ENCODE measurements at places on chromosomes 11 and 22.

- DNase-seq = no peak
Observed at GRCh38 chr11:76857781-76858410, 2.8 kb upstream of the ACER3 start.

- DNase-seq = no peak
Observed at GRCh38 chr11:31656051-31656450, 146.5 kb downstream of the ELP4 start.

DNA sequence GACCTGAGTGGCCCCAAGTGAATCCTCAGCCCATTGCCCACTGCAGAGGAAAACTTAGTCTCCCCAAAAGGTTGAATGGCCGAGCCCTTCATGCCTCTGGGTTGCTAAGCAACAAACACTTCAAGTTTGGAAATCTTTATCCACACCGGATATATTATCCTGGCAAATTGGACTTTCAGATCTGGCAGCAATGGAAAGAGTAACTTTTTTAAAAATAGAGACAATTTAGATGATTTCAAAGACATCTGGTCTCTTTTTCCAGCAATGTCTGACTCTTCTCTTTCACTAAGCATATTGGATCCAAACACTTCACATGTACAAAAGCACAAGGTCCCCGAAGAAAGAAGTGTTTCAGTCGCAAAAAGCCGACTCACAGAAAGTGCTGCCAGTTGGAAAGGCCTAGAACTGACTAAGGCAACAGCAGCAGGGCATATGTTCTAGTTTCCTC is 505.3 kb downstream of the SOX6 start:
- DNase-seq = no peak

DNA sequence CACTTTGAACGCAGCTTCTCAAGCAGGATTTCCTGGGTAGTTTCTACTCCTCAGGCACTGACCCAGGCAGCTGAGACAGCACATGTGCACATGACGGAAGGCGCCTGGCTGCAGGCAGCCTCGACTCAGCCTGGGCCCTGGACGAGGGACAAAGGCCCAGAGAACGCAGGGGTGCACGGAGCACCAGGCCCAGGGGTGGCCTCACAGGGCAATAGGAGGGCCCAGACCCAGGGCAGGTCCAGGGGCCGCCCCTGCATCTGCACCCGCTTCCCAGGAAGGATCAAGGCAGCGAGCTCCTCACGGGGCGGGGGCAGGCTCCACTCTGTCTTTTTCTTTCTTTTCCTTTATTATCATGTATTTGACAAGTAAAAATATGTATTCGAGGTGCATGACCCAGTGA is 208.4 kb downstream of the BRD1 start:
- DNase-seq = no peak

DNA sequence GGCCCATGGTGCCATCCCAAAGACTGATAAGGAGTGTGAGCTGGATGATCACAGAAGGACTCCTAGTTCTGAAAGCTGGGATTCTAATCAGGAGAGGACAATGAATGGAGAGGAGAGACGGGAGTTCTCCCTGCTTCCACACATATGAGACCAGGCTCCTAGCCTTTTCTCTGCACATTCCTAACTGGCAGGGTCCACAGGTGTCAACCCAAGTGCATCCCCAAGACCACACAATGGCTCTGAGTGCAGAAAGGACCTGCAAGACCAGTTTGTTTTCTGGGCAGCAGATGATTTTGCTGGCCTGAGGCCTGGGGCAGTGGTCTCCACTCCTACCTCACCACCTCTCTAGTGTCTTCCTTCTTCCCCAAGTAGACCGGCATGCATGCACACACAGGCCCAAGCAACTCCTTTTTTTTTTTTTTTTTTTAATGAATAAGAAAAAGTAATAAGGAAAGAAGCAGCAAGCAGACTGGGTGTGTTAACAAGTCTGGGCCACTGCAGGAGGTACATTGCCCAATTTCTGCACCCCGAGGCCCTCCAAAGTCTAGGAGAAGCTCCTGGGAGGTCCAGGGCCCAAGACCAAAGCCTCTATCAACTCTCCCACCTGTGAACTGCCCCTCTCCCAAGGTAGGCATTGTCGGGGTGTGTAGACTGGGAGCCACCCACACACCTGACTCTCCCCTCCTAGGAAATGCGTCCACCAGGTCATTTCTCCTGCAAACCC is 1.2 kb upstream of the TSKU start:
- DNase-seq = no peak

DNA sequence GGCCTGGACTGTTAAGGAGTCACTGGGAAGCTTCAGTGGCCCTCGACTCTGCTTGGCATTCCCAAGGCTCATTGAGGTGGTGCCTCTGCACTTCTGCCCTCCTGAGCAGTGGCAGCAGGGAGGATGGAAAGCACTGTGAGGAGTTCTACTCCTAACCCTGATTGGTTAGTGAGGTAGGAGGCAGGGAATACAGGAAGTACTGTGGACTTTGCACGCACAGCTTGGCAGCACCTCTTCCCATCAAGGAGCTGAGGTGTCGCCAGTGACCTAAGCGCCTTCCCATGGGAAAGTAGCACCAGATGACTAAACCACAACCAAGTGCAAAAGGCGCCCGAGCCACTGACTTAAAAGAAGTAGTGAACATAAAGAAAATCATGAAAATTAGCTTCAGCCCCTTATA is 152.5 kb upstream of the CADM1 start:
- no peak for DNase-seq

DNA sequence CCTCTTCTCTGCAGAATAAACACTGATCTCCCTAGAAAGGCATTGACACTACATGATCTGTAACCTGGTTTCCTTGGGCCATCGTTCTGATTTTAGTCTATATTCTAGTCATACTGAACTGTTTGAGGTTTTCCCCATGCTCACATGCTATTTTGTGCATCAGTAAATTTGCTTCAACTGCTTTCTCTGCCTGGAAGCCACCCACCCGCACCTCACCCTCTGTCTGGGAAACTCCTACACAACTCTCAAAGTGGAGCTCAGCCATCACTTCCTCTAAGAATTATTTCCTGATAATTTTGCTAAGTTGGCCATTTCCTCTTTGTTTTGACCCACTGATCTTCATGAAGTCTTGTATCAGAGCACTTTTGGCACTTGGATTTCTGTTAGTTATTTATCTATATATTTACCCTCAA is 36.1 kb downstream of the MMP20 start:
- no peak for DNase-seq

GRCh38 chr11:61039916-61040315 is 62.4 kb upstream of the CD5 start:
- DNase-seq = no peak

- no peak for DNase-seq
Observed at GRCh38 chr11:32033491-32033890, 57.4 kb upstream of the RCN1 start.

DNA sequence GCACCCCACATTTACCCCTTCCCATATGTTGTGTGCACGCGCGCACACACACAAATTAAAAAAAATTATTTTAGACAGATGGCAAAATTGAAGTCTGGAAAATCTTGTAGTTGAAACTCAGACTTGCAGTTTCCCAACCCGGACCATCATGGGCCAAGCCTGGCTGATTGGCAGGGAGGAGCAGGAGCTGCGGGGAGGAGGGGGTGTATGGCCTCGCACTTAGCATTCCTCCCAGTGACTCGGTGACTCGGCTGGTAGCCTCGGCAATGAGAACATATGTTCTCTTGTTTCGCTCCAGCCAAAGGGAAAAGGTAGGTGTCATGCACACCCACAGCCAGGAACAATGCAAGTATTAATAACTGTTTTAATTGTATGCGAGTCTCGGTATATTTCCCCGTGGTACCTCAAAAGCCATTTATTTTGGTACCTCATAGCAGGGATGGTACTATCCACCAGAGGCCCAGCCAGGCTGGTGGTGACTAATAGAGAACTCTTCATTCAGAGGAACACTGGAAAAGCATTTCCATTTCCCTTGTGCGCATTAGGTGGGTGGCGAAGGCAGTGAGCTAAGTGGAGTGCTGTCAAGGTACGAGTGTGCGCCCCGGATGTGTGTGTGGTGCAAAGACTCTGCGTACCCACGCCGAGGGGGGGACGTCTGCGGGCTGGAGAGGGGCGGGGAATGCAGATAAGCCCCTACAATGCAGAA is 92.5 kb downstream of the DSCAML1 start:
- no peak for DNase-seq

- peak; percentile 70 for DNase-seq
Observed at GRCh38 chr11:13008625-13009475, at the start of gene RASSF10. TSS of gene RASSF10 (plus strand) at chr11:13009316. CDS start at chr11:13009577, 261 bp downstream.

- peak; percentile 24 for DNase-seq
Observed at GRCh38 chr11:119377112-119377901, 4.2 kb downstream of the USP2 start.

DNA sequence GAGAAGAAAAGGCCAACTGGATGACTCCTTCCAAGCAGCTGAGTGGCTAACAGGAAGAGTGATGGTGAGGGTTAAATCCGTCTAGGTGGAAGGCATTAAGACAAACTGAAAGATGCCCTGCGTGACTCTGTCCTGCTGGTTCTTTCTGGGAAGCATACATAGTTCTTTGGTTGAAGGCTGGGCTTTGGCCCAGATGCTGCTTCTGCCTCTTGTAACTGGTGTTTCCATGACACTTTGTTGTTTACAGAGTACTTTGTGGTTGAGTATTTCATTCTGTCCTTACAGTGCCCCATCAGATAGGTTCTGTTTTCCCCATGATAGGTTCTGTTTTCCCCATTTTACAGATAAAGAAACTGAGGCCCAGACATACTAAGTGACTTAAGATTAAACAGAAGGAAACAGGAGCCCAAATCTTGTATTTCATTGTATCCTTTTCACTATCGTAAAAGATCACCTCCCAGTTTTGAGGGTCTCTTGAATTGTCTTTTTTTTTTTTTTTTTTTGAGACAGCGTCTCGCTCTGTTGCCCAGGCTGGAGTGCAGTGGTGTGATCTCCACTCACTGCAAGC is 124.3 kb upstream of the RASSF10 start:
- DNase-seq = no peak

DNA sequence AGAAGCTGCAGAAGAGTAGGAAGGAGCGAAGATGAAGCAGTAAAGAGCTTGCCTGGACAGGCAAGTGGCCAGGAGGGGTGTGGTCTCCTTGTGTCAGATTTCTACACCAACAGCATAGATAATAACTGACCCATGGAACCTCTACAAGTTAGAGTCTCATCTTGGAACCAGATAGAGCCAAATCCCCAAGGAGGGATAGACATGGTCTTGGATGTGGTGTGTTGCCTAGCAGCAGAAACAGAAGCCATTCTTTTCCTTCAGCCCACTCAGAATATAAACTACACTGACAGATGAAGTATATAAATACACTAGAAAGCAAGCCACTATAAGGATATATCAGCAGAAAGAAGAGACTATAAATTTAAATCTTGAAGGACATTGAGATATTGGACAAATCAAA is 4.3 kb upstream of the CARD16 start:
- no peak for DNase-seq

DNA sequence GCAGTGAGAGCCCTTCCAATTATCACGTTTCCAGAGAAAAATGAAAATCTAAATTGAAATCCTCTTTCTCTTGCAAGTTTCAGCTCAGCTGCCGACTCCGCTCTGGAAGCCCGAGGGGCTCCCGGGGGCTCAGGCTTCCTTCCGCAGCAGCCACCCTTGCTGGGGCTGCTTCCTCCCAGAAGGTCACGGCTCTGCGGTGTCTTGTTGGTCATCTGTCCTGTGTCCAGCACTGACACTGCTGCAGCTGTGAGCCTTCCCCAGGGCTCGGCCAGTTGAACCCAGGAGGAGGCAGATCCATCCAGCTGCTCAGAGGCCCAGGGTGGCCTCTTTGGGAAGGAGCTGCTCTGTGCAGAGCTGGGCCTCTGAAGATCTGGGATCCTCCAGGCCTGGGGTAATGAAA is 1337.2 kb downstream of the TBC1D22A start:
- DNase-seq = no peak

DNA sequence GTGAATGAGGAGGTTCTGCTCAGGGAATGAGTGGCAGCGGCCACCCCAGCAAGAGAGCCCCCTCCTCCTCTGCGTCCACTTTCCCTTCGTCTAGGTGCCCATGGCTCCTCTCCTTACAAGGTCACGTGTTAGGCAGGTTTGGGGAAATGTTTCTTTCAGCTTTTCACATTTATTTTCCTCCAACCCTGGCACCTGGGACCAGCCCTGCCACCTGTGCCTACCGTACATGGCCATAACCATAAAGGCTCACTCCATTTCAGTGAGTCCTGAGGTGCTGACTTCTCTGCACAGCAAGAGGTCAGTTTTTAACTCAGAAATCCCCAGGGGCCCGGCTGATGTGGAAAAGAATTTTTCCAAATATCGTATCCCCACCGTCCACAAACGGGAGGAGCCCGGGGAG is 71.2 kb downstream of the FLI1 start:
- DNase-seq = no peak

- DNase-seq = no peak
Observed at GRCh38 chr22:31491218-31491962, 1.7 kb upstream of the EIF4ENIF1 start.

DNA sequence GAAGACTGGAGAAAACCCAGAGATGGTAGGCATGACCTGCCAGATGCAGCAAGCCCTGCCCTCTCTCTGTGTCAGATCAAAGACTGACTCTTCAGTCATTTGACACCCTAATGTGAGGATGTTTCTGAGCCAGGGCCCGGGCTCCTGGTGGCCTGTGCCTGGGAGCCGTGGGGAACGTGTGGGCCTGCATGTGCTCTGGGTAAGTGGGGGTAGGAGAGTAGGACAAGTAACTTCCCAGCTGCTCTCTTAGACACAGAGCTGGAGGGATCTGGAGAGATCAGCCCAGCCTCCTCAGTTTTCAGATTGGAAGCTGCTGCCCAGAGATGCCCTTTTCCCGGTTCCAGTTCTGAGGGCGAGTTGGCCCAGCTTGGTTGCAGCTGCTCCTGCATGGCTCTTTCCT is 110.8 kb downstream of the TEAD1 start:
- no peak for DNase-seq

DNA sequence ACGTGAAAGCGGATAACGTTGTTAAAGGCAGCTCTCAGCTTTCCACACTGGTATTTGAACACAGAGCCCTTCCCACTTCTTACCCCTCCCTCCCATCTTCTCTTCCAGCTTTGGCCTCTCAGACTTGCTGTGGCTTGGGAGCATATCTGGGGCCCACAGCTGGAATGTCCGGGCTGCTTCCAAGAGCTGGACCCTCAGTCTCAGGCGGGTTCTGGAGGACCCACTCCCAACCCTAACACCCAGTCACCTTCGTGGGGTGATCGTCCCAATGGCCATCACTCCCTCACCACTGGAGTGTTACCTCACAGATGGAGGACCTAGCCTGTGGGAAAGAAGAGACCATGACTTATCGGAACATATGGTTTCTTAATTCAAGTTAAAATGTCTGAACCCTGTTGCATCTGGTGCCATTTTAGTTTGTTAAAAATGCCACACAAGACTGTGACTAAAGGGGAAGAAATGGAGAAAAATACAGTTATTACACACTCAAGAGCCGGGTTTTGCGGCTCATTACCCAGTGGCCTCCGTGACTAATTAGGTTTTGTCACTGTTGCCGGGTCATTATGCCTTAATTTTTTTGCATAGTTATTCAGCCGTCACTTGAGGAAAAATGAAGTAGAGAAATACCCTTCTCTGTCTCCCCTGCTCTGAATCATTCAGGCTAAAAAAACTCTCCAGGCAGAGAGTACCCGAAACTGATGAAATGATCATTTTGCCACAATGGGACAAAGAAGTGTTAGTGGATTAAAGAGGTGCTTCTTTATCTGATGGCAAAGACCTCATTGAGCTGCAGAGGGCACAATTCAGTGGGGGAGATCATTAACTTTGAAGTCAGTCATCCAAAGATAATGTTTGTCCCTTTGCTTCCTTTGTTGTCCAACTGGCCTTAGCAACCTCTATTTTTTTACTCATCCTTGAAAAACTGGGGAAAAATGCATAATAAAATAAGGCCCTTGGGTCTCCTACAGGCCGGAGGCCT is 87.2 kb upstream of the HTATIP2 start:
- no peak for DNase-seq

Data from NCI-H1417 (cell line).